ENCODE measurements at places on chromosomes 3 and 15. TPM values are rescaled to one million over a fixed set of nuclear protein-coding genes. Genes with fewer than 3 reads are reported as not detected.

- no peak for DNase-seq
These were observed 41.6 kb upstream of the GOLGA8B start for GRCh38 chr15:34625007-34625406.

DNA sequence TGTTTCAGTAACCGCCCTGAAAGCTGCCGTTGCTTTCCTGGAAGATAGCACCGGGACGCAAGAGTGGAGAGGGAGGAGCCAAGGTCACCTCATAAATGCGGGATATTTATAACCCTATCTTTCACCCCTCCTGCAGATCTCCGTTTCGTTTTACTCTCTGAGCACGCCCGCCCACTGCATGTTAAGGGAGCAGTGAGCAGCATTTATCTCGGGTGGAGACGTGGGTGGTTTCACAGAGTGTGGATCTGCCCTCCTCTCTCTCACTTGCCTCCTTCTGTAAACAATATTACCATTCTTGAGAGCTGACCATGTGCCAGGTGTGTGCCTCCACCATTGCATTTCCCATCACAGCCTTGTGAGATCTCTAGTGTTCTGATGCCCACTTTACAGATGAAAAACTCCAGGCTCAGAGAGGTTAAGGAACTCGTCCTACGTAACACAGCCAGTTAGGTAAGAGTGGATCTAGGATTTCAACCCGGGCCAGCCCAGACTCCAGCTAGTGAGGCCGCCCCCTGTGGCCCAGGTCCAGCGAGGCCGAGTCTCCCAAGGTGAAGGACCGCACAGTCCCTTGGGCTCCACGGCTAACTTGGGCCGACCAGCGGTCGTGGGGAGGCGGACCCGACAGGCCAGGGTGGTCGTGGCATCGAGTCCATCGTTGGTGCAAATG is 16.9 kb upstream of the SEMA4B start:
- peak; percentile 84 for DNase-seq

- DNase-seq, result peak; percentile 50
These were observed 7.7 kb downstream of the CRABP1 start for GRCh38 chr15:78347586-78348543.

GRCh38 chr3:53218131-53218530 is 37.7 kb downstream of the TKT start:
- DNase-seq, result no peak

DNA sequence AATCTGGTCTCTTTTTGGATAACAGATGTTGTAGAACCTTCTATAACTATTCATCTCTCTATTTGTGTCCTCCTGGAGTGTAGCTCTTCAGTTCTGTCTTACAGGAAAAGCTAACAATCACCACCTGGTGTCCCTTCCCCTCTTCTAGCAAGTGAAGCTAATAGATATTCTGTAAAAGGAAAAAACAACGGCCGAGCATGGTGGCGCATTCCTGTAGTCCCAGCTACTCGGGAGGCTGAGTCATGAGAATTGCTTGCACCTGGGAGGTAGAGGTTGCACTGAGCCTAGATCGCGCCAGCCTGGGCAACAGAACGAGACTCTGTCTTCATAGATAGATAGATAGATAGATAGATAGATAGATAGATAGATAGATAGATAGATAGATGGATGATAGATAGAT is 779.4 kb downstream of the TUSC7 start:
- DNase-seq, result no peak

DNA sequence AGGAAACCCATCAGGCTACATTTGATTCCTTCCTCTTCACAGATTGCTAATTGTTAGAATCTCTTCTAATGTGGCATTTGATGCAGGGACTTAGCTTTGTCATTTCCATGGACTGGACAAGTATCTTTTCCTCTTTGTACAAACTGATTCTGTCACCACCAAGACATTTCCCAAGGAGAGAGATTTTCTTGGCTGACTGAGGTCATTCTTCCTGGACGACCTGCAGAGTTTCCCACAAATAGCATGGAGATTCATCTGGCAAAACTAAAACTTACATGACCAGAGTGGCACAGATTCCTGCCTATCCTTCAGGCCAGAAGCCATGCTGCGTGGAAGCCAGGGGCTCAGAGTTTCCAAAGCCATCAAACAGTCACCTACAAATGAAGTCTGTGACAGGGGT is 269.2 kb upstream of the LRTM1 start:
- DNase-seq, result no peak

DNA sequence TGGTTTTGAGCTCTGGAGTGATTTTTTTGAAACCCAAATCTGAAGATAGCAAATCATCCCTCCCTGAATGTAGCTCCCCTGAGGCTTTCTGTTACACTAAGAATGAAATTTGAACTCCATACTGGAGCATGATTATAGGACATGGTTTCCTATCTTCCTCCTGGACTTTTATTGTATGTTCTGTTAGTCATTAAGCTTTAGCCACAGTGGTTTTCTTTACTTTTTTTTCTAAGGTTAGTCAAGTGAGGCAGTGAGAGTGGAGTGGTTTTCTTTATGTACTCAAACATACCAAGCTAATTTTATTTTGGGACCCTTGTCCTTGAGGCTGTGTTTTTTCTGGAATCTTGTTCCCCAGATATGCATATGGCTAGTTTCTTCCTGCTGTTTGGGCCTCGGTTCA is 55.2 kb upstream of the FRMD4B start:
- no peak for DNase-seq

Gene GABRR3
- polyA plus RNA-seq, result not detected
